ENCODE measurements at places on chromosomes 16 and 17.

DNA sequence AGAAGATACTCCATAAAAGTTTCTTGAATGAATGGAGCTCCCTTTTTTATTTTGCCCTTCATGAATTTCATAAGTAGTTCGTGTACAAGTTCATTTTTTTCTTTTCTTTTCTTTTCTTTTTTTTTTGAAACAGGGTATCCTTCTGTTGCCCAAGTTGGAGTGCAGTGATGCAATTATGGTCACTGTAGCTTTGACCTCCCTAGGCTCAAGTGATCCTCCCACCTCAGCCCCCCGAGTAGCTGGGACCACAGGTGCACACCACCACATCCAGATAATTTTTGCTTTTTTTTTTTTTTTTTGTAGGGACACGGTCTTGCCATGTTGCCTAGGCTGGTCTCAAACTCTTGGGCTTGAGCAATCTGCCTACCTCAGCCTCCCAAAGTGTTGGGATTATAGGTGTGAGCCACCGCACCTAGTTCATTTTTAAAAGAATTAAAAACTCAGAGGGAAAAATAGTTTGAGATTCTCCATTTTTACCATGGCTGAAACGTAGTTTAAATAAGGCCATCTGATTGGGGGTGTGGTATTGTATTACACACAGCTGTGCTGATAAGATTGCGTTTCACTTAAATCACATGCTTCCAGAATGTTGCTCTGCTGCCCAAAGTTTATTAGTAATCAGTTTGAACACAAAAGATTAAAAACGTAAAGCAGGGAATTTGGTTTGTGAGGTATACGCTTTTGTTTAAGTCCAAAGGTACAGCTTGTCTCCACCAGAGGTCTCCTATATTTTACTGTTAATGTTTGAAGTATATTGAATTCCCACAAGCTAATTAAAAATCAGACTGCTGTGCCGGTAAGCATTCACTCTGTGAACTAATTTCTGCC lies 154.1 kb downstream of the SOCS1 start:
- no peak for DNase-seq

DNA sequence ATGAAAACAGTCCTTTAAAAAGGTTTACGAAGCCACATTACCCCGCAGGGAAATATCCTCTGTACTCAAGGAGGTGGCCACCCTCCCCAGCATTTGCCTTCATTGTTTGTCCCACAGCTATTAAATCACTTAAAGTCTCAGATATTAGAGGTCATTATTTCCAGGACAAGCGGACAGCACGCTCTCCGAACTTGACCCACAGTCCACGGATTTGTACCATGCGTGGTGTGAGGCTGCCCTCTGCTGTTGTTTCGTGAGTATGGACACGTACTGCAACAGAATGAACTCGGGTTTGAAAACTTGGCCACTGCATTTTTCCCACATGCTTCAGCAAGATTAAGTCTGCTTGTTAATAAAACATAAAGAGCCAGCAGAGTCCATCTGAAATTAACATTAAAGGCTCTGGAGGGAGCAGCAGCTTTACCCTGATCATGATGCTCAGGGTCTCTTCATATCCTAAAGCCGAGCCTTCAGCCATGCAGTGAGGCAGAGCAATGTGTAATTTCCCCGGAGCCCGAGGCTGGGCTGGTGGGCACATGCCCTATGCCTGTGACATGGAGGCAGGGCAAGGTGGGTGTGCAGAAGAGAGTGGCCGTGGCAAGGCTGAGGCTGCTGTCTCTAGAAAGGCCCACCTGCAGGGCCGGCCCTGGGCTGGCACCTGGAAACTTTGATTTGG lies 19.7 kb downstream of the MEAK7 start:
- peak; percentile 66 for DNase-seq

- DNase-seq: no peak
Measured at GRCh38 chr17:7959503-7960253, 27.7 kb downstream of the CNTROB start.

DNA sequence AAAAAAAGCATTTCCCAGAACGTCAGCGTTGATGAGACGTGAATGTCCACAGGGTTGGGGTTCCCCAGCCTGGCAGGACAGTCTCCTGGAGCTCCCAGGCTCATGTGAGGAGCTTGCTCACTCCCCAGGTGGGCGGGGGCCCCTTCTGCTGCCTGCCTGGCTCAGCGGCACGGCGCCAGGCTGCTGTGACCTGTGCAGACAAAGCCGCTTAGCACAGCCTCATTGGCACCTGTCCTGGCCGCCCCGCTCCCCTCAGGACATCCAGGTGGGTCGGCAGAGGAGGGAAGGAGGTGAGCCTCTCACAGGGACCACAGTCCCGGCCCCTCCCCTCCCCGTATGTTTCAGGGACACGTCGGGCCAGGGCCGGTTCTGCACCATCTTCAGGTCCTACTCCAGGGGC lies 12.9 kb upstream of the WFIKKN1 start:
- DNase-seq: no peak

GRCh38 chr16:70725912-70726828 lies 40.3 kb upstream of the MTSS2 start:
- DNase-seq: no peak

DNA sequence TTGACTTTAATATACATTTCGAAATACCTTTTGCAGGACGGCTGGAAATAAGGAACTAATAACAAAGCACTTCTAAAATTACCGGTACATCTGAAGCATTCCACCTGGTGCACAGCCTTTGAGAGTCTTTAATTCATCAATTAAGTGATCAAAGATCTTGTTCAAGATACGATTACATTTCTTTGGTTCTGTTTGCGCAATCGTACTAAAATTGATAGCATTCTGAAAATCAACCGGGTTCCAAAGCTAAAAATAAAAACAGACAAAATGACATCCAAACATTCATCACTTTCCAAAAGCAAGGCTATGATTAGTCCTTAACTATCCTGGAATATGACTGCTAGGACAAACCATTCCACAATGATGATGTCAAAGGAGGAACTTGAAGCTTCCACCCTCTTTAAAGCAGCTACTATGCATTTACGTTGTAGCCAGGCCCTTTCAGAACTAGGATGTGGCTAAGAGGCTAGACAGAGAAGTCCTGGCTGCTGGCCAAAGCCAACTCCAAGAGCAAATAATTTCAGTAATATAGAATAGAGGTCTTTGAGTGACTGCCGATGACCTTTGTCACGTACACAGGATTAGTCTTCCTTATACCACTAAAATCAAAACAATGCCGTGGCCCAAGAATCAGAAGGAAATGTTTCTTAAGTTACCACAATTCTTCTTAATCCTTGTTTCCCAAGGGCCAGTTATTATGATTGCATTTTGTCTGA lies 299.8 kb upstream of the PSMD7 start:
- no peak for DNase-seq

GRCh38 chr17:58317421-58318064 lies 11.1 kb downstream of the TSPOAP1 start:
- peak; percentile 81 for DNase-seq

- DNase-seq: peak; percentile 80
Measured at GRCh38 chr16:2927010-2927646, 15.4 kb downstream of the FLYWCH1 start.

- no peak for DNase-seq
Measured at GRCh38 chr16:87834005-87834667, 35.2 kb downstream of the SLC7A5 start.

DNA sequence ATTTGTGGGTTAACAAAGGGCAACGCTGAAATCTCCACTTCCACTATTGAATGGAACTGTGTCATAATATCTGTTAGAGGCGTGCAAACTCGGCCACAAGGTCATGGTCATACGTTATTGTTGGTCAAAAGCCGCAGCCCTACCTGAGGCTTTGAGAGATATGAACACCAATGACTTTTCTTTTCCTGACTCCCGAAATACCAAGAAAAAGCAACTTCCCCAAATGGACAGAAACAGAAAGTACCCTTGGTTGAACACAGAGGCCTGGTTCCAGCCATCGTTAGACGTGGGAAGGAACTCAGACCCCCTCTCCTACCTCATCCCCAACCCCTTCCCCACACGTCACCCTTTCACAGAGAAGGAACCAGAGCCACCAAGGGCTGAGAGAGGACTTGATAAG lies 1.4 kb upstream of the PIK3R5 start:
- no peak for DNase-seq

- DNase-seq: no peak
Measured at GRCh38 chr16:56777001-56777400, 47.1 kb downstream of the NUP93 start.

DNA sequence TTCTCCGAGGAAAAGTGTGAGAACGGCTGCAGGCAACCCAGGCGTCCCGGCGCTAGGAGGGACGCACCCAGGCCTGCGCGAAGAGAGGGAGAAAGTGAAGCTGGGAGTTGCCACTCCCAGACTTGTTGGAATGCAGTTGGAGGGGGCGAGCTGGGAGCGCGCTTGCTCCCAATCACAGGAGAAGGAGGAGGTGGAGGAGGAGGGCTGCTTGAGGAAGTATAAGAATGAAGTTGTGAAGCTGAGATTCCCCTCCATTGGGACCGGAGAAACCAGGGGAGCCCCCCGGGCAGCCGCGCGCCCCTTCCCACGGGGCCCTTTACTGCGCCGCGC lies at the start of gene ERBB2:
Gene ERBB2, plus strand, starts transcription at position 247 of the 330 bp plus-strand sequence. CDS start 175 bp downstream, outside the sequence.
- DNase-seq: peak; percentile 60

GRCh38 chr16:282491-282890 lies 473 bp upstream of the PDIA2 start:
- no peak for DNase-seq

- no peak for DNase-seq
Measured at GRCh38 chr17:5200360-5200759, 8.7 kb upstream of the ZNF594 start.

- DNase-seq: no peak
Measured at GRCh38 chr17:13569398-13570123, 32.2 kb downstream of the HS3ST3A1 start.

- no peak for DNase-seq
Measured at GRCh38 chr16:12458591-12459358, 344.9 kb downstream of the CPPED1 start.

DNA sequence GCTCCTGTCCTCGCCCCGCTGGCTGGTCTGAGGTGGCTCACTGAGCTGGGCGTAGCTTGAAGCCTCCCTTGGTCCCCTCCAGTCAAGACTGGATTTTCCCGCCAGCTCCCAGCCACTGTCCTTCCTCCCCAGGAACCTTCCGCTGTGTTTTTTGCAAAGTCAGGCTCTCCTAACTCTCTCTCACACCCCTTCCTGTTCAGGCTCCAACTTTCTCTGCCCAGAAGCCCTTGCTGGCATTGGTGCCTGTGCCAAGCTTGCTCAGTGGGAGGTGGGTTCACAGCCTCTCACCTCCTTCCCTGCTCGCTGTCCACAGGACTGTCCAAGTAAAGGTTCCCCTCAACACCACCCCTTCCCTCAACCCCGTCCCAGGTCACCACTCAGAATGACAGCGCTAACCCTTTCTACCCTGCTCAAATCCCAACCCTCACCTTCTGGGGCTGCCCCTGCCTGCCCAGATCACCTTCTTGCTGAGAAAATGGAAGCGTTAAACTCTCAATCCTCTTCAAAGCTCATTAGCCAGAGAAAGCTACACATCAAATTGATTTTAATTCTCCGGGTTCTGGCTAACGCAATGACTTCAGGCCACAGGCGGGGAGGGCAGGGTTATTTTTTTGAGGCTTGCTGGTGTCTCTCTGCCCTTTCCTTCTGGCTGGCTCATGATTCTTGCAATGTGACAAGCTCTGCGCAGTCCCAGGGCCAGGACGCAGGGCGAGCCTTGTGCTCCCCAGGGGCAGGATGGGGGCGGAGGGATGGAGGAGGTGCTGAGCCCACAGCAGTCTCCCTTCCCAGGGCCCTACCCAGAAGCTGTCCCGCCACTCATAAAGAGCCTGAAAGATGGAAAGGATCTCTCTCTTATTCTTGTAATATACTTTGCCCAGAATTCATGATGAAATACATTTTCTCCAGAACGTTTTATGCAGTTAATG lies 357.2 kb upstream of the TNRC6C start:
- no peak for DNase-seq

GRCh38 chr16:13507530-13507929 lies 412.4 kb upstream of the ERCC4 start:
- no peak for DNase-seq

GRCh38 chr16:13012601-13013000 lies 111.2 kb downstream of the SHISA9 start:
- no peak for DNase-seq

GRCh38 chr17:77864234-77865111 lies 94.0 kb upstream of the TNRC6C start:
- no peak for DNase-seq

DNA sequence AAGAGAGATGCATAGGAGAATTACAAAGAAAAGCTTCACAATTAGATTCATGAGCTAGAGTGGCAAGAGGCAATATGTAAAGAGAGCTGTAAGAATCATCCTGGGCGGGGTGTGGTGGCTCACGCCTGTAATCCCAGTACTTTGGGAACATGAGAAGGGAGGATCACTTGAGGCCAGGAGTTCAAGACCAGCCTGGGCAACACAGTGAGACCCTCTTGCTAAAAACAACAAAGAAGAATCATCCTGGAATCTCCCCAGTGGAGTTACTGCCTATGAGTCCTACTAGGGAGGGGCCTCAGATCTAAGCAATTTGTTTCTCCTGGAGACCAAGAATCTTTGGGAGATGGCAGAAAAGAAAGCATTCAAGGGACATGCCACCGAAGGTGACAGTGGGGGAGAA lies 119.1 kb downstream of the HIC1 start:
- DNase-seq: no peak

DNA sequence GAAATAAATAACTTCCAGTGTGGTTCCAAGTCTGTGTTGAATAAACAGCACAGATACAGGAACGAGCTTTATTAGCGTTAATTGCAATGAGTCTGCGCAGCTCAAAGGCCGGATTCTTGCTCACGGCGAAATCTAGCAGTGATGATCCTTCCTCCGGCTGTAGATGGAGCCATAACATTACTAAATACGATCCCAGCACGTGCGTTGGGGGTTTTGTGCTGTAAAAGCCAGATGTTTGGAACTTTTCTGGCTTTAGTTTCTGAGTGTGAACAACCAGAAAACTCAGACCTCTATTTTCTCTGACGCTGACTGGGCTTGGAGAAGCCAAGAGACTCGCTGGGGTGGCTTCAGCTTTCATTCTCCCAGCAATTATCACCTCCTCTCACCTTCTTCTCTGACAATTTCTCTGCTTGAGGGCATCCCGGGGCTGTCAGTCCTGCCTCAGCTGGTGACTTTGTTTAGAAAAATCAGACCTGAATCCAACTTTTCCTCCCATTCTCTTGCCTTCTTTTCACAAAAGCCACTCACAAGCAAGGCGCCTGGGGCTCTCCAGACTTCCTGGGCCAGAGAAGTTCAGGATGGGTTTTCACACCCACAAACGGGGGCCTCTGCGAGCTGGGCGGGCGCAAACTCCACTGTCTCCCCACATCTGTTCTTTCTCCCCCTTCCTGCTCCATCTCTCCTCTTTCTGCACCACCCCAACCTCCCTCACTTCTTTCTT lies 47.1 kb upstream of the AKTIP start:
- DNase-seq: peak; percentile 82

GRCh38 chr17:82294064-82294773 lies 20.7 kb upstream of the CSNK1D start:
- no peak for DNase-seq

- no peak for DNase-seq
Measured at GRCh38 chr17:8062435-8062806, 23.6 kb downstream of the ALOX15B start.

DNA sequence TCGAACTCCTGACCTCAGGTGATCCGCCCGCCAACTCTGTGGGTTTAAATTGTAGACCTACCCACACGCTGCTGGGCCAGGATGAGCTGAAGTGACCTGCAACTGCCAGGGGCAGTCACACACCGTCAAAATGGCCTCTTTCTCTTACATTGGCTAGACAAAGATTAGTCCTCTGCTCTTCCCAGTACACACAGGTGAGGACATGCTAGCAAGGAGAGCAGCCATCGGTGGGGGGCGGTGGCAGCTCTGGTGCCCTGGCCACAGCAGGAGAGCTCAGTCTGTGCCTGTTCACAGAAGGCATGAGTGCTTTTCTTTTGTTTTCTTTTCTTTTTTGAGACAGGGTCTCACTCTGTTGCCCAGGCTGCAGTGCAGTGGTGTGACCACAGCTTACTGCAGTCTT lies 29.7 kb downstream of the WIPI1 start:
- no peak for DNase-seq

Measured in HEK293T (cell line).